Activated CD8-positive, alpha-beta memory T cell treated with anti-CD3 and anti-CD28 coated beads for 36 hours (primary cell): ENCODE measurements at places on chromosomes 4 and X. TPM values are rescaled to one million over a fixed set of nuclear protein-coding genes. Genes with fewer than 3 reads are reported as not detected.

Gene FUNDC1
- 10.5 TPM for total RNA-seq

Gene CPZ
- total RNA-seq: not detected

Gene SATL1
- not detected for total RNA-seq

Gene RHOXF2B
- not detected for total RNA-seq

Gene FAM9C
- not detected for total RNA-seq

Gene MMRN1
- total RNA-seq: not detected

Gene HSFX2
- total RNA-seq: 0.30 TPM

Gene PCDH19
- not detected for total RNA-seq

Gene SPANXB1
- not detected for total RNA-seq

Gene ZAR1
- total RNA-seq: not detected

Gene SH2D1A
- total RNA-seq: 75.0 TPM

Gene UGT2B15
- not detected for total RNA-seq

Gene SCML1
- 0.99 TPM for total RNA-seq

Gene GYG2
- not detected for total RNA-seq

Gene PSAPL1
- total RNA-seq: not detected

Gene OPRPN
- not detected for total RNA-seq

Gene UGT2B17
- not detected for total RNA-seq

Gene SLC9B2
- total RNA-seq: 44.5 TPM

Gene H2AZ1
- 651 TPM for total RNA-seq

Gene GNRHR
- not detected for total RNA-seq

Gene HS3ST1
- not detected for total RNA-seq

Gene ABLIM2
- 0.63 TPM for total RNA-seq

Gene RAP2C
- 28.1 TPM for total RNA-seq

Gene OTC
- not detected for total RNA-seq

Gene TAF7L
- total RNA-seq: not detected

Gene ARHGEF6
- 31.4 TPM for total RNA-seq

Gene USP17L28
- total RNA-seq: not detected

Gene BBS12
- 1.9 TPM for total RNA-seq

Gene HMX1
- total RNA-seq: not detected

Gene CITED1
- total RNA-seq: 0.46 TPM

Gene FAM184B
- total RNA-seq: not detected

Gene MTTP
- not detected for total RNA-seq
